Brain microvascular endothelial cell (primary cell): ENCODE measurements at places on chromosomes 4 and X.
A peak's percentile ranks its signal among the peaks of the same experiment; 100 is the strongest.

GRCh38 chr4:826508-827208 is 729 bp upstream of the CPLX1 start:
- no peak for DNase-seq

GRCh38 chr4:88584471-88584900 is 7.8 kb upstream of the HERC3 start:
- no peak for DNase-seq

GRCh38 chrX:49209434-49210251 is 9.7 kb upstream of the SYP start:
- DNase-seq = no peak

GRCh38 chr4:23022032-23022431 is 329.3 kb downstream of the GBA3 start:
- DNase-seq = peak; percentile 86

GRCh38 chr4:55177461-55177860 is 52.1 kb upstream of the KDR start:
- no peak for DNase-seq

DNA sequence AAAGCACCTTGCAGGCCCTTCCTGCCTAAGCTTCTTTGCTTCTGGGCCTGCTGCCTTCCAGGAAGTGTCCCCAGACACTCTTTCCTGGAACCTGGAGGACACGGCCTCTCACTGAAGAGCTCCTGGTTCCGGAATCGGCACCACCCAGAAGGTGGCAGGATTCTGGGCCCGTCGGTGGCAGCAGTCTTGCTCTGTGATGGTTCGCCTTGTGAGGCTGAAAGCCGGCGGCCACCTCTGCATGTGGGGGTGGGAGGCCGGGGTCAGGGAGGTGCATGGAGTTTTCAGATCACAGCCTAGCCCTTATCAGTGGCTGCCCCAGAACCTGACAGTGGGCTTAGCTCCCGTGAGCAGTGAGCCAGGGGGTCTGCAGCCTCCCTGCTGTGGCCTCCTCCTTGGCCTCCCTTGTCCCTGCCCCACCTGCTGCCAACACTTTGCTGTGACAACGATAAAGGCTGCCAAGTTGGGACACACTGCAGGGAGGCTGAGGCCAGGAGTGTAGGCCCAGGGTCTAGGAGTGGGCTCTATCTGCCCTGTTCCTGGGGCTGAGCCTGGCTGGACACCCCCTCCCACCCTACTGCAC is 30.8 kb upstream of the GPR78 start:
- no peak for DNase-seq

DNA sequence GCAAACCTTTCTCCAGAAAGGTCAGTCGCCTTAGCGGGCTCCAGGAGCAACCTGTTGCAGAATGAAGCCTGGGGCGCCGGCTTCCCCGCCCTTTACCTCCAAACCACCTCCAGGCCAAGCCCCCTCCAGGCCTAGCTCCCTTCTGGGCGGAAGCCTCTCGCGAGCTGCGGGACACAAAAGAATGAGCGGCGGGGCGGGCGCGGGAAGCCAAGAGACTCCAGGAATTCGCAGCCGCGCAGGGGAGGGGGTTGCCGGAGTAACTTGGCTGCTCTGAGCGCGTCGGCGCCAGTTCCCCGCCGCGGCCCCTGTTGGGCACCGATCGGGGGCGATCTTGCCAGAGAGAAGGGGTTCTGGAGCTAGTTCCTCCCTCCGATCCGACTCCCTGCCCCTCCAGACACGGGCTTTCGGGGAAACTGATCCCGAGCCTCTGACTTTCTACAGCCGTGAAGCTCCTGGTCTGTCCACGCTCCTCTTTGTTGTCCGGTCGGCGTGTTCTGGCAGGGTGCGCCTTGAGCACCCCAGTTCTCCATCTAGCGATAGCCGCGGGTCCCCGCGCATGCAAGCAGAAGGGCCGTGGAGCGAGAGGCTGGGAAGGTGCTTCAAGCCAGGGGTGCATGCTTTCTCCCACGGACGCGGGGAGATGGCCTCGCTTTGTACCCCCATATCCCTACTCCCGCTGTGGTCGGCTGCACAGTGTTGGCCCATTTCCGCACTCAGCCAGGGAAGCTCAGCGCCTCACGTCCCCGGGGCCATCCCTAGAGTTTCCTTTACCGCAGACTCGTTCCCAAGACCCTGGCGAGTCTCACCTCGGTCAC is 1.2 kb downstream of the PROM1 start:
- DNase-seq = no peak

DNA sequence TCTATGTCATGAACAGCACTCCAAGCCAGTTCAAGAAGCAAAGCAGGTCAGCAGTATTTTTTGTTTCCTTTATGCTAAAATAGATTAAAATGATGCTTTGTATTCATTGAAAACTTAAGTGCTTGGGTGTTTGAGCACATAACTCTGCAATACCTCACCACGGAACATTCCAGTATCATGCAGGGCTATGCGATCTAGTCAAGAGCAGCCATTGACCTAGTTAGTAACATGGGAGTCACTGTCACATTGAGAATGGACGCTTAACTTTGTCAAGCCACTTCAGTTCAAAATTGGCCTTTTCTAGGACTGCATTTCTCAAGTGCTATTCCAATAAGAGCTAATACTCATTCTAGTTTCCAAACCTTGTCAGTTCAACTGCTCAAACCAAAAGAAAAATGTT is 160.1 kb upstream of the FSTL5 start:
- DNase-seq = no peak

GRCh38 chr4:74402692-74403456 is 37.9 kb downstream of the EREG start:
- DNase-seq = no peak

GRCh38 chr4:72295966-72296557 is 264.3 kb downstream of the NPFFR2 start:
- DNase-seq = peak; percentile 25

DNA sequence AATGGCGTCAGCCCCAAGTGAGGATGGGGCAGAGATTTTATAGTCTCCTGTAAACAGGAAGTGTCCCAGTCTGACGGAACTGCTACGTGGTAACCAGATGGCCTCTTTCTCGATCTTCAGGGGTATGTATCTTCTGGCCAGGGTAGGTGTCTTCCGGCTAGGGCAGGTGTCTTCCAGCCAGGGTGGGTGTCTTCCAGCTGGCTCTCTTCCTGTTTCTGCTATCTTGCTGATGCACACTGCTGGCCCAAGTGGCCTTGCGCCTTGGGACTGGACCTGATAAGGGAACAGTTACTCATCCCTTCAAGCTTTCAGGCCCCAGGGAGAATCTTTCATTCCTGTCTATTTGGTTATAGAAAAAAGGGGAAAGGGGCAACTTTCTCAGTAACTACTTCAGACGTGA is 178.7 kb upstream of the MAGEE2 start:
- no peak for DNase-seq

GRCh38 chr4:99417125-99417524 is 18.0 kb downstream of the ADH7 start:
- DNase-seq = no peak

- peak; percentile 4 for DNase-seq
Observed at GRCh38 chrX:151019856-151020255, 36.7 kb downstream of the HMGB3 start.

DNA sequence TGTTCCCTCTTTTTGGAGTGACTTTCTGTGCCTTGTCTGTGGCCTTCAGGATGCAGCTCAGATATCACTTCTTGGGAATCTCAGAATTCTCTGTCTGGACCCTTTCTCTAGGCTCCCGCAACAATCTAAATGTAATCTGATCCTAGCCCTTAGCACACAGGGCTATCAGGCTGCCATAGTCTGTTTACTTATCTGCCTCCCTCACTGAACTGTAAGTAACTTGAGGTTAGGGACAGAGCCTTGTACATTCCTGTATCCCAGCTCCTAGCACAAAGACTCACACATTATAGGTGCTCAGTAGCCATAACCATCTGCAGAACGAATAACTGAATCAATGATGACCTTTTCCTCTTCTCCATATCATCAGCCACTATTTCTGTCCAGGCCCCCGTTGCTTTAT is 69.5 kb downstream of the RTL9 start:
- DNase-seq = no peak

DNA sequence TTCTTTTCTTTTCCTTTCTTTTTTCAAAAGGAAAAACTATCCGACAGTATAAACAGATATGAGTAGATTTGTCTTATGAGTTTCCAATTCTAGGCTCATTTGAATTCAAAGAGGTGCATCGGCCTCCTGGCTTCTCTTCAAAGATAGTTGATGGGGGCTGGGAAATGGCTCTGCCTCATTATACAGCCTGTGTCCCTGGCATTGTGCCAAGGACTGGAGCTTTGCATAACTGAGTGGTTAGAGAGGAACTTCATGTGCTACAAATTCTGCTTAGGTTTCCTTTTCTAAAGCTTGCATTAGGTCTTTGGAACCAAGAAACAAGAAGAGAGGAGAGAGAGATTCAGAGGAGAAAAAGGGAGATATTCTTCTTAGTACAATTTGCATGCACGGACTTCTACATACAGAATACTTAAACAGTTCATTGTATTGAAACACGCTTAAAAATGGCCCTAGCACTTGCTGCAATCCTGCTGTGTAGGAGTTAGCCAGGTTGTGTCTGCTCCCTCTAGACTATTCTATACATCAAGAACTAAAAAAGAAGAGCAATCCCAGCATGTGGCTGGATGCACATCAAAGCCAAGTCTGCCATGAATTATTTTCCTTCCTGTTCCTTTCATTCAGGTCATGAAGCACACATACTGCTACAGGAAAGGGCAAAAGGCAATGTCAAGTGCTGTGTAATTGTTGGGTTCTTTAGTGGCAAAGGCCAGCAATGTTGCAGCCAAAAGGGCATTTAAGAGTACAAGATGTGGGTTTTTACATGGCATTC is 70.9 kb downstream of the INTS12 start:
- DNase-seq = peak; percentile 37

- DNase-seq = no peak
Observed at GRCh38 chr4:148239494-148239985, 202.7 kb downstream of the NR3C2 start.

DNA sequence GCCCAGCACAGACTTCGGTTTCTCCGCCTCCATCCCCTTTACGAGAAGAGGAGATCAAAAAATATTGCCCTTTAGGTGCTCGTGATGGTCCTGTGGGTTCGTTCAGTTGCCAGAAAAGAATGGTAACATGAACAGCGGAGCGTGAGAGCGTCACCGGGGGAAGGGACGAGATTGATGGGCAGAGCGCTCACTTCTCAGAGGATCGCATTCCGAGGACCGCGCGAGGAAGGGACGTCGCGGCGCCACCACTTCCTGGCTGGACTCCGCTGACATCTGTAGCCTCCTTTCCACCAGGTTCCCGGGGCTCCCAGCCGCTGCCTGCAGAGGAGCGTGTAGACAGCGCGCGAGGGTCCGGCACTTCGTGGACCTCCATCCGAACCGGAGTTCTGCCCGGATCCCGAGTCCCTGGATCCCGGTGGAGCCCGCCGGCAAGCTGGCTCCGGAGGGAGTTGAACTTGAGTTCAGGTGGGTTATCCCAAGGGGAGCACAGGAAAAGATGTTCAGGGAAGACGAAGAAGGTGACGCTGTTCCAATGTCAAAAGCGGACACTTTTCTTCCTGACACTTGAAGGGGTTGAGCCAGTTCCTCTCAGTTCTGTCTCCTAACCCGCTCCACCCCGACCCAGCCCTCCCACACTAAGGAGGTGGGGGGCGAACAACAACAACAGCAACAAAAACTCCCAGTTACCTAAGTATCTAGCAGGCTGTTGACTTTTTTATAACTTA is 484 bp downstream of the GALNTL6 start:
- no peak for DNase-seq

GRCh38 chr4:75432683-75433082 is 81.5 kb downstream of the RCHY1 start:
- peak; percentile 9 for DNase-seq

GRCh38 chrX:8897259-8897658 is 96.1 kb upstream of the FAM9A start:
- DNase-seq = no peak

DNA sequence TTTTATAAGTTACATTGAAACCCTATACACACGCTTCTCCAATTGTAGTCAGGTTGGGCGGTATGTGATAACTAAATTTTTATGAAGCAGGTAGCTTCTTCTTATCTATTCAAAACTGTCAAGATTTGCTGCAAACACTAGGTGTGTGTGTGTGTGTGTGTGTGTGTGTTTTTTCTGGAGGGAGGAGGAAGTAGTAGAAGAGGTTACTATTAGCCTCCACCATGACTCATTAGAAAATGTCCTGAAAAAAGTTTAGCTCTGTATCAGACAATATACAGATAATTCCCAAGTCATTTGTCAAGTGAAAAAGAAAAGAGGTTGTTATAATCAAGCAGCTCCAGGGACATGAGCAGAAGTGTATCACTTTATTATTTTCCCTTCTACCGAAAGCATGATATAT is 33.9 kb downstream of the PCDH7 start:
- no peak for DNase-seq

DNA sequence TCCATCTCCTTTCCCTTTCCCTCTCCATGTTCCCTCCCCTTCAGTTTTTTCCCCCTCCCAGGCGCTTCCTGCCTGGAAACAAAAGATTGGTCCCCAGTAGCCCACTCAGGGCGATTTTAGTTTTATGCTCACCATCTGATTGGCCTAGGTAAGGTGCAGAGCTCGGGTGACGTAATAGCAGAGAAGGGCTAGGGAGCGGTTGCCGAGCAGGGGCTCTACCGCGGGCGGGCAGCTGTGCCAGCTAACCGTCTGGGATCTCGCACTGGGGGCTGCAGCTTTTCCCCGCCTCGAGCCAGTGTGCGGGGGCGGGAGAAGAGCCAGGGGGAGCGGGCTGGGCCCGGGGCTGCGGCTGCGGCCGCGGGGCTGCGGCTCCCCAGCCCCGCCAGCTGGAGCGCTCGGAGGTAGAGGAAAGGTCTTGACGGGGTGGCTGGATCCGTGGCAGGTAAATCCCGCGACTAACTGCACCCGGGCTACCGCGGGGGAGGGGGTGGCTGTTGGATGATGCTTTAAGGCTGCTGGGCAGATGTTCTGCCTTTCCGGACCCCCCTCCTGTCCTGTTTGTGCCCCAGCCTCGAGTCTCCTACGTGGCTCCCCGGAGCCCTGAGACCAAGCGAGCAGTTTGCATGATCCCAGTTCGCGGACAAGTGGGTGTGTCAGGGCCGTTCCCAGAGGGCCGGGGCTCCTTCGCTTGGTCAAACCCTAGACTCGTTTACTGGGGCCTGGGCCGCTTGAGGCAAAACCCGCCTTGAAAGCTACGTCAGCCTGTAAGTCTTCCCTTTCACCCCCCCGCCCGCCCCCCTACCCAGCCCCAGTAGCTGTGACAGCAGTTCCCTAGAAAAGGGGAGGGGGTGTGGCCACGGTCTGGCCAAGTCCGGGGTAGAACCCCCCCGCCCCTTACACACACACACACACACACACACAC is at the start of gene PAK3:
Gene PAK3 (plus strand): TSS at position 218 of the 922 bp plus-strand sequence. CDS start 26,913 bp downstream, outside the sequence.
- DNase-seq = peak; percentile 7

GRCh38 chr4:90584051-90584450 is 456.9 kb downstream of the CCSER1 start:
- DNase-seq = no peak

DNA sequence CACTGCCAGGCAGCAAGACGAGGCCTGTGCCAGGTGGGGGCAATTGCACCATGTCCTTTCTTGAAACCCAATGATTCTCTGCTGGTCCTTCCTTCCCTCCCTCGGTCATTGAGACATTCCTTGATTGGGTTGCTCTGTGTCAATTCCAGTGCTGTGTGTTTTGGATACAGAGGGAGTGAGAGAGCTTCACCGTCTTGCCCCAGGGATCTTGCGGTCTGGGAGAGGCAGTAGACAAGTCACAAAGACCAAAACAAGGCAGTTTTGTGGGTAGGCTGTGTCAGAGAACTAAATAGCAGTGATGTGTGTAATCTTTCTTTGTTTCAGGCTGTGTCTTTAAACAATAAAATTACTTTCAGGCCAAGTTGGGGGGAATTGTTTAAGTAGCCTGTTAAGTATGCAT is 38.8 kb upstream of the TADA2B start:
- no peak for DNase-seq

GRCh38 chrX:38552721-38553120 is 8.6 kb upstream of the TSPAN7 start:
- DNase-seq = no peak

GRCh38 chr4:39825741-39826231 is 127.8 kb downstream of the UBE2K start:
- DNase-seq = peak; percentile 43

GRCh38 chr4:40255393-40256281 is 58.8 kb downstream of the RHOH start:
- peak; percentile 91 for DNase-seq
